ENCODE measurements at places on chromosomes 6 and 20.

- no peak for DNase-seq
These were observed 46.5 kb downstream of the NFATC2 start for GRCh38 chr20:51495921-51496545.

DNA sequence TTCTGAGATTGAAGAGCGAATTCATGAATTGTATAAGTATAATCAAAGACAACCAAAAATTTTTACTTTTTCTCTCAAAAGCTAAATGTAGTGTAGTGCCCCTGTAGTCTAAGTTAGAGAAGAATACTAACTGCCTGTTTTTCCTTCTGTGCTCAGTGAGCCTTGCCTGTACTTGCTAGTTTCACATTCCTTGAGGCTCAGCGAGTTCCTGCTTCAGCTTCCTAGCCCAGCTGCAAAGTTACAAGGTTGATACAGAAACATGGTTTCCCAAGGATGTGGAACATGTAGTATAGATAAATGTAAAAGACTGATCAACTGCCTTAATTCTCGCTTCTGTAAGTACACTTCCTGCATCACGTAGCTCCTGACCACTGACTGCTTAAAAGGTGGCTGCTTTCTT, 33.1 kb upstream of the SEC63 start:
- no peak for DNase-seq

DNA sequence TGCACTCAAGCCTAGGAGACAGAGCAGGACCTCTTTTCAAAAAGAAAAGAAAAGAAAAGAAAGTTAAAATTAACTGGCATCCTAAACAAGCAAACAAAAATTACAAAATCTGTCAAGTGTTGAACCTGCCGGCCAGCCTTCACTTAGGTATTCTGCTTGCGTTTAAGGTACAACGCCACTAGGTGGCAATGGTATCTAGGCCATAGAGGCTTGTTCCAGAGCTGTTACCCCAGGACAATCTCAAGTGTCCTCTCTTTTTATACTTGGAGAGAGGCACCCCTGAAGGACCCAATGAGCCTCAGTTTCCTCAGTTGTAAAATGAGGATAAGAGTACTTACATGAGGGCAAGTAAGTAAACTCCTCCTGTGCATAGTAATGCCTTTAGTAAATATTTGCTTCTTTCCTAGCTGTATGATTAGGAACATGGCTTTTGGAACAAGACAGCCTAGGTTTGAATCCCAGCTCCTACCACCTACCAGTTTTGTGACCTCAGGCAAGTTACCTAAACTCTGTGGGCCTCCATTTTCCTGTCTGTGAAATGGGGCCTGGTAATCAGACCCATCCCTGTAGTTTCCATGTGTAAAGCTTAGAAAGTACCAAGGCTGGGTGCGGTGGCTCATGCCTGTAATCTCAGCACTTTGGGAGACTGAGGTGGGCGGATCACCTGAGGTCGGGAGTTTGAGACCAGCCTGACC, 5.8 kb upstream of the PACSIN1 start:
- peak; percentile 83 for DNase-seq

DNA sequence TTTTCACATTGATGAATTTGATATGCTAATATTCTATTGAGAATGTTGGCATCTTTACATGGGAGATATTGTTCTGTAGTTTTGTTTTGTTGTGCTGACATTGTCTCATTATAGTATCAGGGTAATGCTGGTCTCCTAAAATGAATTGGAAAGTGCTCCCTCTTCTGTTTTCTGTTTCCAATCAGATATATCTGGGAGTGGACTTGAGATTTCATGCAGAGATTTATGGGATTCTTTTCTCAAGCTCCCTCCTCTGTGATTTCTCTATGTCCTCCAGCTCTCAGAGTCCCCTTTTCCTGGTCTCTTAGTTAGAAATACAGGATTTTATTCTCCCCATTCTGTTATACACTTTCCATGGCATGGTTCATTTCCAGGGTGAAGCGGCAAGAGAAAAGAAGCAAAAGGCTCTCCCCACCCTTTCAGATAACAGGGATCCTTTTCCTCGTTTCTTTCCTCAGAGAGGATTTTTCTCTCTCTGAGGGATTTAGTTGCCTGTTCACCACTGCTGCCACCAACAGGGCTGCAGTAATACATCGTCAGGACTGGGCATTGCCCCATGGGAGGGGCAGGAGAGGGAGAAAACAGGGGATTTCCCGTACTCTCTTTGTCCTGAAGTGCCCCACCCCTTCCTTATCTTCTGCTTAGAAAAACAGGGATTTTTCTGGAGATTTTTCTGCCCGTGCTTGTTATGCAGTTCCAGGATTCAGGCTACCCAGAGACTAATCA, 59.3 kb upstream of the STMND1 start:
- no peak for DNase-seq

GRCh38 chr6:42153921-42154320, 11.5 kb upstream of the C6orf132 start:
- DNase-seq, result no peak

DNA sequence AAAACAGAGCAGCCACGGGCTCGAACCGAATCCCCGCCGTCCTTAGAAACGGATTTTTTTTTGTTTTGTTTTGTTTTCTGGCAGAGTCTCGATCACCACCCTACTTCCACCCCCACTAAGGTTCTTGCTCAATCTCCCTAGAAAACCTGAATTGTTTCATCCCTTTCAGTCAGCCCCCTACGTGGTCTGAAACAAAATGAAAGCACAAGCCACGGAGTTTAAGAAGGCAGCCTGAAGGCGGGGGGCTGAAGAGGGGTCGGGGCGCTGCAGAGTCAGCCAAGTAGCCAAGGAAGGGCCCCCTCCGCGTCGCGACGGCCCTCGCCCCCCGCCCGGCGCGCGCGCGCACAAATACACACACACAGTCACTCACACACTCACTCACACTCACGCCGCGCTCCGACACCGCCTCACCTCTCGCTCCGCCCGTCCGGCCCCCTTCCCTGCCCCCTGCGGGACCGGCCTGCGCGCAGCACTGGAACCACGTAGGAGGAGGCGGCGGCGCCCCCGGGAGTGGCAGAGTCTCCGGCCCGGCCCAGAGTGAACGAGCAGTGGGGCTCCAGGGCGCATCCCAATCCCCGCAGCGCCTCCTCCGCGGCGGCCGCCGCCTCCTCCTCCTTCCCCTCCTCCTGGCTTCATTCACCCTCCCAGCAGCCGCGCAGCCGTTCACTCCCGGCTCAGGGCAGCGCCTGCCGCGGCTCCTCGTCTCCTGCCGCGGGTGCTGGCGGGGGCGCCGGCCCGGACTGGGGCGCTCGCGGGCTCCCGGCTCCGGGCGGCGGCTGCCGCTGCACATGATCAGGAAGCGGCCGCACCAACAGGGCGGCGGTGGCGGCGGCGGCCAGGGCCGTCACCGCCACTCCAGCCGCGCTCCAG, 1.4 kb downstream of the ATXN1 start:
- DNase-seq, result peak; percentile 81

GRCh38 chr20:51574248-51575033, 31.9 kb upstream of the NFATC2 start:
- DNase-seq, result no peak

- DNase-seq, result no peak
These were observed 118.9 kb upstream of the CEP162 start for GRCh38 chr6:84346372-84346771.

- no peak for DNase-seq
These were observed 96.8 kb downstream of the ADTRP start for GRCh38 chr6:11681770-11682169.

GRCh38 chr6:148074738-148075137, 267.9 kb upstream of the SASH1 start:
- DNase-seq, result no peak

- DNase-seq, result no peak
These were observed 41.7 kb upstream of the AIG1 start for GRCh38 chr6:143018955-143019354.

- DNase-seq, result no peak
These were observed 7.2 kb downstream of the CST7 start for GRCh38 chr20:24956001-24956841.

- DNase-seq, result no peak
These were observed 1374.4 kb upstream of the GJE1 start for GRCh38 chr6:140758169-140758877.

- DNase-seq, result no peak
These were observed 24.9 kb upstream of the TSPYL1 start for GRCh38 chr6:116304538-116305097.

DNA sequence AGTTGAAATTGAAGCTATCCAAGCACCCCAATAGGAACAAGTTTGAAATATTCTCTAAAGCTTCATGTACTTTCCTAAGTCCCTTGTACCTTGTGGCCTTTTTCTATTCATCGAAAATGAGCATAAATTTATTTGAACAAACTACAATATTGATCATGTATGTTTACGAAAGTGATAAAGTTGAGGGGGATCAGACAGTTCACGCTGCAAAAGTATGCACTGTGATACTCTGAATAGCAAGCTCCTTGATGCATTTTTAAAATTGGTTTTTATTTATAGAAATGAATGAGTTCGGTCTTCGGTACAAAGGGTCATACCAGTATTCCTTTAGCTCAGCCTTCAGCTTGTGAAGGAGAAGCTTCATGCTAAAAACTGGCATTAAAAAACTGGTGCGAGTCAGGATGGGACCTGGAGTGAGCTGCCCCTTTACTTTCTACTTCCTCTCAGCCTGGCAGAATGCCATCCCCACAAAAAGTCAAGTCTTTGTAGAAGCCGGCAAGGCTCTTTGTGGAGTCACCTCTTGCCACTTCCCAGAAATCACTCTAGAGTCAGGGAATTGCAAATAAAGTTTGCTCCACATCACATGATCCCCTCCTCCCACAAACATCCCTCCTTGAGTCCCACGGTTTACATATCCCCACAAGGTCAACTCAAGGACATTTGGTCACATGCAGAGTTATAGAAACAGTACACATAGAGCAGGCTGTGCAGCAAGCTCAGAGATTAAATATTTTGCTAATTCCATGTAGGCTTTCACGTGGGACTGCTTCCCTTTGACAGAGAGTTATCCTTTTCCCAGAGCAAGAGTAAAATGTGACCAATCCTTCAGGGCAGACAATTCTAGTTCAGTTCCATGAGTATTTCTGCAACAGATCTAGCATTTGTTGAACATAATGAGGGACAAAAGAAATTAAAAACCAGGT, 34.6 kb upstream of the ADGRF1 start:
- no peak for DNase-seq

DNA sequence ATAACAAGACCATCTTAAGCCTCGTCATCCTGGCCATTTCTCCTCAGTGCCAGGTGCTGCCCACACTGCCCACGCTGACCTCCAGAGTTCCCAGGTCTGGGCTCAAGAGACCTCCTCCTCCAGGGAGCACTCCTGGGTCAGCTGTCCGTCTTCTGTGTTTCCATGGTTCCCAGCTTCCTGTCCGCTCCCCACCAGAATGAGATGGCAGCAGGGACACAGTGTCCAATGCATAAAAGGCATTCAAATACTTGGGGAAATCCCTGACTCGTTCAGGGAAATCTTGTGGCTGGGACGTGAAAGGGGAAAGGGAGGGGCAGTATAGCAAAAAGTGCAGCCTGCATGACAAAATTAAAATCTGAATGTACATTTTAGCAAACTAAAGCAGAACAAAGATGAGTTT, 54.3 kb downstream of the SLC23A2 start:
- DNase-seq, result peak; percentile 67

- DNase-seq, result peak; percentile 42
These were observed 1.3 kb downstream of the SEC63 start for GRCh38 chr6:107956586-107957307.

- no peak for DNase-seq
These were observed 75.6 kb downstream of the IRF4 start for GRCh38 chr6:467111-467510.

- no peak for DNase-seq
These were observed 37.3 kb upstream of the APCDD1L start for GRCh38 chr20:58552366-58552934.

GRCh38 chr6:154187714-154188113, 148.7 kb downstream of the OPRM1 start:
- no peak for DNase-seq

- no peak for DNase-seq
These were observed 121.0 kb downstream of the UST start for GRCh38 chr6:148867862-148868261.

DNA sequence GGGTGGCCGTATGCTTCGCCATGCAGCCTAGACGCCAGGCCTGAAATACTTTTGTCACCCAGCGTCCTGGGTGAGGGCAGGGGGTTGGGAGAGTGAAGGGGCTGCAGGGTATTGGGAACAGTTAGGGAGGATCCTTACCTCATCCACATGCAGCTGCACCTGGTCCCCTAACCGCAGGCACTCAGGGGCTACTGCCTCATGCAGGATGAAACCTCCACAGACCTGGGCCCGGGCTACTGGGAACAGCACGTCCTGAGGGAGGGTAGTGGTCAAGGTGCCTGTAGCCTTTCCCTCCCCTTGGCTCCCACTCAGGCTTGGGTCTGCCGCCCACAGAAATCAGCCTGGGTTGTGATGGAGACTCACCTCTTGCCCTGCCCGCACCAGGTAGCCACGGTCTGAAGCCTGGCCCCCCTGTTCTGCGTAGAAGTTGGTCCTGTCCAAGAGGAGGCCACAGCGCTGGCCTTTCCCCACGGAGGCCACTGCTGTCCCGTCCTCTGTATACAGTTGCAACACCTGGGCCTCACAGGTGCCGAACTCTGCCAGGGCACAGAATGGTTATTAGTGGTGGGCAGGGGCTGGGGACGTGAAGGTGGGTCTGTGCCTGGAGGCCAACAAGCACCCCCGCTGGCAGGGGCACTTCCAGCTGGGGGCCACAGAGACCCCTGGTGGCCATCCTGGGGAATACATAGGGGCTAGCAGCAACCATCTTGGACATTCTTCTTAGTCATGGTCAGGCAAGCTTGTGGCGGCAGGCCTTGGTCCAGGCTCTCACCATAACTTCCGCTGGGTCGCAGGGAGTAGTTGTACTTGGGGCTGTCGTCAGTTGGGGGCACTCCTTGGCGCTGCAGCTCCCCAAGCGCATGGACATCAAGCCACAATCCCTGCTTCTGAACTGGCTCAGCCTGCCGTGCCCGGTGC, 8.6 kb downstream of the AARS2 start:
- DNase-seq, result peak; percentile 71

- no peak for DNase-seq
These were observed 210.0 kb upstream of the SSTR4 start for GRCh38 chr20:22825076-22825475.

DNA sequence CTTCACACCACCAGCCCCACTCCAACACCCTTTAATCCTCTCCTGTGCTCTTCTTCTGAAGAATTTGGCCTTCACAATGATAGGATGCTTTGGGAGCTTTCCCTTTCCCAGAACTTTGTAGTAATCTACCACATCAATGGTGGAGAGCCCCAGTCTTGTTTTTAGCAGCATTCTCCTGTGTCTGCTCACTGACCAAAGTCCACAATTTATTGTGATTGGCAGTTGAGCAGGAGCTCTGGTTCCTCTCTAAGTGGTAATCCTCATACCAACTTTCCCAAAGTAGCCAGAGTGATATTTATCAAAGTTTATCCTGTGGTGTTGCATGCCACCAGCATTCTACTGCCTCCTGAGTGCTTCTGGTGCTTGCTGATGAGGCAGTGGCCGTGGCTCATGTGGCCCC, 29.0 kb upstream of the OPN5 start:
- no peak for DNase-seq

DNA sequence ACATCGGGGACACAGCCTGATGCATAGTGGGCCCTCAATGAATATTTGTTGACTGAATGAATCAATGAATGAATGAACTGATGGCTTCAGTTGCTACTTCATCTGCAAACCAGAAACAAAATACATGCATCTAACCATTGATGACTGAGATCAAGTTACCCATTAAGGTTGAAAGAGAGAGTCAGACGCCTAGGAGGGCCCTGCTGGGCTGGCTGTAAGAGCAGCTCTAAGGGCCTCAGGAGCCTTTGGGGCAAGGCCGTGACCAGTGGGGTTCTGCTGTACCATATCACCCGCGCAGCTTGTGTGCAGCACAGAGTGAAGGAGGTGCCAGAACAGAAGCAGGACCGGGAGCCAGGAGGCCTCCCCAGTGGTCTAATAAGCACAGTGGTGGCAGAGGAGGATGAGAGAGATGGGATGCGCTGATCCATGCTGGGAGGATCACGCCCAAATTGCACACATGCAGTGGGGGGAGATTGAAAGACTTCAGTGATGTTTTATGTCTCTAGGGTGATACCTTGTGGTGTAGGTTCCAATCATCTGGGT, 96.1 kb upstream of the KCNG1 start:
- no peak for DNase-seq
